ENCODE measurements at places on chromosomes 7 and 10. TPM values are rescaled to one million over a fixed set of nuclear protein-coding genes. Genes with fewer than 3 reads are reported as not detected.

Gene PTPRZ1
- not detected for polyA plus RNA-seq

Gene EPHA1
- 0.80 TPM for polyA plus RNA-seq

Gene DIP2C
- polyA plus RNA-seq = 1.4 TPM

Gene PTN
- polyA plus RNA-seq = not detected

Gene PILRA
- 2.3 TPM for polyA plus RNA-seq

Gene CADPS2
- polyA plus RNA-seq = not detected

Gene MAT1A
- polyA plus RNA-seq = not detected

Gene OR2A5
- not detected for polyA plus RNA-seq
